Omental fat pad (tissue), 4 donors: ENCODE measurements at places on chromosomes 7 and 10. TPM values are rescaled to one million over a fixed set of nuclear protein-coding genes. Genes with fewer than 3 reads are reported as not detected.

Gene COL13A1
- total RNA-seq, result 0.46 TPM

- DNase-seq, result no peak
Measured at GRCh38 chr10:58477902-58478301, 34.8 kb upstream of the BICC1 start.

GRCh38 chr10:10520491-10521385 is 496.9 kb upstream of the CELF2 start:
- DNase-seq, result no peak

DNA sequence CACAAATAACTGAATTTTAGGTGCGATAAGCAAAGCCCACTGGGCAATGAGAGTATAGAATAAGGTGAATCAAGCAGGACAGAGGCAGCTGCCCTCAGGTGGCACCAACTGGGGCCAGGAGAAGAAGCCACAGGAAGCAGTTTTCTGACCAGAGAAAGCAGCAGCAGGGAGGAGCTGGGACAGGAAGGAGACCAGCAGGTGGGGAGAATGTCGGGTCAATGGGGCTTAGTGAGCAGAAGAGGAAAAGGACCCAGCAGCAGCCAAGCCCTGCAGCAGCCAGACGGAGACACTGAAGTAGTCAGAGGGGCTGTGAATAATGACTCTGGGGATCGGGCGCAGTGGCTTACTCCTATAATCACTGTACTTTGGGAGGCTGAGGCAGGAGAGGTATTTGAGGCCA is 209.6 kb upstream of the SH2B2 start:
- no peak for DNase-seq

DNA sequence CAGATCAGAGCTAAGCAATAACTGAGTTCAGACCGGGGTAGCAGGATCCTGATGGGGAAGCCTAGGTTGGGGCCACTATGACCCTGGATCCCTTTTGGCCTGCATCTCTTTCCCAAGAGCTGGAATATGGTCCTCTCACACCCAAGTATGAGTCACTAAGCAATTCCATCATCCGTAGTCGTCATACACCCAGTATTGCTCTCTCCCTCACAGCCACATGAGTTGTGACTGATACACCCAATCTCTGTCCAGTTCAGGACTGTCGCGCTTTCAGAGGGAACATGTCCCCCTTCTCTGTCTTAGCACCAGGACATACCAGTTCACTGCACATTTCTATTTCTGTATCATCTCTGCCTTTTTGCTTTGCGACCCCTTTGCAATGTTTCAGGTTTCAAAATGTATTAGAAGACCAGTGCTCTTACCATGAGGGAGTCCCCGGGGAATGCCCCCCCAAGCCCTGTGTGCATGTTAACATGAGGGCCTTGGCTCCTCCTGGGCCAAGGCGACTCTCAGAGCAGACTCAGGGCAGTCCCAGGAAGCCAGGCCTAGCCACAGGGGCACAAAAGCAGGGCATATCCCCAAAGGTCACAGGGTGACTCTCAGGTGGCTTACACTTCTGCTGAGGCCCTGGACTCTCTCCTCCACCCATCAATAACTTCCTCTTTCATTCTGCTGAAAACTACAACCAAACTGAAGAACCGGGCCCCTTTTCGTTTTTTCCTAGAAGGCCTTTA is 75.3 kb upstream of the SAMD8 start:
- DNase-seq, result no peak

Gene NUDT13
- total RNA-seq, result 1.6 TPM

DNA sequence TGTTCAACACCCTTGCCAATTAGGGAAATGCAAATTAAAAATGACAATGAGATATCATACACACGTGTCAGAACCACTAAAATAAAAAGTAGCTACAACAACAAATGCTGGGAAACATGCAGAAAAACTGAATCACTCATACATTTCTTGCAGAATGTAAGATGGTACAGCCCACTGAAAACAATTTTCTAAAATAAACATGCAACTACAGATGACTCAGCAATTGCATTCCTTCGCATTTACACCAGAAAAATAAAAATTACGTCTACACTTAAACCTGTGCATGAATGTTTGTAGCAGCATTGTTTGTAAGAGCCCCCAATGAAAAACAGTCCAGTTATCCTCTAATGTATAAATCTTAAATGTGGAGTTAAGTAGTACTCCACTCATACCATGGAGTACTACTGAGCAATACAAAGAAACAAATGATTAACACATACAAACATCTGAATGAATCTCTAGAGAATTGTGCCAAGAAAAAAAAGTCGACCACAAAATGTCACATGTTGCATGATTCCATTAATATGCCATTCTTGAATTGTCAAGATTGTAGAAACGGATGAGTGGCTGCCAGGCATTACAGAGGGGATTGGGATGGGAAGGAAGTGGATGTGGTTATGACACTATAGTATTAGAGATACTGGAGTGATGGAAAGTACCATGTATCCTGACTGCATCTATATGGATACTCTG is 134.6 kb upstream of the NPSR1 start:
- no peak for DNase-seq

DNA sequence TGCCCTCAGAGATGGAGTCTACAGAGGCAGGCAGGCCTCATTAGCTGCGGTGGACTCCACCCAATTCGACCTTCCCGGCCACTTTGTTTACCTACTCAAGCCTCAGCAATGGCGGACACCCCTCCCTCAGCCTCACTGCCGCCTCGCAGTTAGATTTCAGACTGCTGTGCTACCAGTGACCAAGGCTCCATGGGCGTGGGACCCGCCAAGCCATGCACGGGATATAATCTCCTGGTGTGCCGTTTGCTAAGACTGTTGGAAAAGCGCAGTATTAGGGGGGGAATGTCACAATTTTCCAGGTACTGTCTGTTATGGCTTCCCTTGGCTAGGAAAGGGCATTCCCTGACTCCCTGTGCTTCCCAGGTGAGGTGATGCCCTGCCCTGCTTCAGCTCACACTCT is 252.3 kb downstream of the ARL4A start:
- DNase-seq, result no peak

DNA sequence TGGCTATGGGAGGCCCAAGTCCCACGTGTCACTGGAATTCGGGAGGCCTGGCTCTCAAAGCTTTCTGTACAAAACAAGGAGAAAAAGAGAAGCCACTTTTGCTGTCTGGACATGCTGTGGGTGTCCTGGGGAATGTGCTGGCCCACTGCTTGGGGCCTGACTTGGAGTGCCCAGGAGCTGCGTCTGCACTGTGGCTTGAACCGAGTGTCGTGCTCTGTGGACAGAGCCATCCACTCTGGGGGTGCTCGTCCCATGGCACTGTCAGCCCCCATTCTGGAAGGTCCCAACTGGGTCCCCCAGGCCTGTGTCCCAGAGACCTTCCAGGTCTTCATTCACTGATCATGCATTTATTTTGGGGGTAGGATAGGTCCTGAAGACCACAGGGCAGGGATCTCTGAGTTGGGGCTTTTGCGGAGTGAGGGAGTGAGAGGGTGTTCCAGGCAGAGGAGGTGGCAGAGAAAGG is 138.0 kb downstream of the LHPP start:
- DNase-seq, result no peak

- DNase-seq, result no peak
Measured at GRCh38 chr7:70739646-70740210, 392.2 kb upstream of the GALNT17 start.

DNA sequence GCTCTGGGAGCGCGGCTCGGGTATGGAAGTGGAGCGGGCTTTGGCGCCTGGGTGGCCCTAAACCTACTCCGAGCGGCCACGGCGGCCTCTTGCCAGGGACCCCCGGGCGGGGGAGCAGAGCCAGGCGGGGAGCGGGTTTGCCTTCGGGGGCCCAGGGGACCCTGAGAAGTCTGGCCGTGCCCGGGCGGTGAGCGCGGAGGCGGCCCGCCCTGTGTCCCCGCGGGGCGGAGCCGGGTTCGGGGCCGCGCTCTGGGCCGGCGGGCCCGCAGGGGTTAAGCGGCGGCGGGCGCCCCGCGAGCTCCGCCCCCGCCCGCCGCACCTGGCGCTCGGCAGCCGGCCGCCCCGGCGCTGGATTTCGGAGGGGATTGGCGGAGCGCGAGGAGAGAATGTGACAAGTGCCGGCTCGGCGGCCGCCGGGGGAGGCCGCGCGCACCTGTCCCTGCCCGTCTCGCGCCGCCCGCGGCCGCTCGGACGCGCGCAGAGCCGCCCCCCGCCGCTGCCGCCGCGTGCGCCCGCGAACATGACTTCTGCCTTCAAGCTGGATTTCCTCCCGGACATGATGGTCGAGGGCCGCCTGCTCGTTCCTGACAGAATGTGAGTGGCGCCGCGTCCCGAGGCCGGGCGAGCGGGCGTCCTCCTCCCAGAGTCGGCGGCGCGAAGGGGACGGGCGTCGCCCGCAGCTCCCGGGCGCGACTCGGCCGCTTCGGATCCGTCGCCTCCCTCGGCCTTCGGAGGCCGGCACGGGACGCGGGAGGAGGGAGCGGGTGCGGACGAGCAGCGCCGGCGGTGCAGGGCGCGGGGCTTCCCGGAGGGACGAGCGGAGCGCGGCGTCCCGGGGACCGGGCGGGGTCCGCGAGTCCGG is at the start of gene CELF2:
Gene CELF2 (plus strand): TSS at position 303 of the 862 bp plus-strand sequence. CDS start 218 bp downstream, at position 521.
- no peak for DNase-seq

GRCh38 chr10:120019568-120019967 is 127.0 kb downstream of the SEC23IP start:
- no peak for DNase-seq

DNA sequence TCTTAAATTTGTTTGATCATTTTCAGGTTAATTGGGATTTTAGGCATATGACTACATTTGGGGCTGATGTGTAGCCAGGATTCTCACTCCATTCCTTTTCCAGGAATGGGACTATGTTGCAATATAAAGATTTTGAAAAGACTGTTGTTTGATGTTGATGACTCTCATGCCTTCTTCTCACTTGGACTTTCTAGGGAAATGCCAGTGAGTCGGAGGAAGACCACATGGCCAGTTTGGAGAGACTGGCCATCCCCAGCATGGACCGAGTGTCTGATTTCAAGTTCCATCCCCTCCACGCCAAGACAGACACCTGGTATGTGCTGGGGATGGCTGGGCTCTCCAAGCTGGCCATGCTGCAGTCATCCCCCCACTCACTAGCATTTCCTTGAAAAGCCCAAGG is 5.5 kb downstream of the IGFBP3 start:
- no peak for DNase-seq

DNA sequence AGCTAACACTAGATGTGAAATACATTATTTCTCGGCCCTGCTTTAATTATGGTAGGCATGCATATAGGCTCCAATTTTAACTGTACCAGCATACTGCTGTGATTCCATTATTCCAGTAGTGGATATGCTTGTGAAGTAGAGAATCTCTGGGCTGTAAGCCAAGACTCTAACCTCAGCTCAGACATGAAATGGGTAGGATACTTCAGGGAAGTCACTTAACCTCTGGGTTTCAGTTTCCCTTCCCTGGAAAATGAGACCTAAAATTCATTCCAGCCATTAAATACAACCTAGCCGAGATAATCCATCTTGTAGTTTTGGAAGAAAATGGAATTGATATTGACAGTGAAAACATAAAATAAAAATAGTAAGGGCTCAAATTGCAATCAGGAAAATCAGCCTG is 59.6 kb upstream of the TRIL start:
- DNase-seq, result no peak

DNA sequence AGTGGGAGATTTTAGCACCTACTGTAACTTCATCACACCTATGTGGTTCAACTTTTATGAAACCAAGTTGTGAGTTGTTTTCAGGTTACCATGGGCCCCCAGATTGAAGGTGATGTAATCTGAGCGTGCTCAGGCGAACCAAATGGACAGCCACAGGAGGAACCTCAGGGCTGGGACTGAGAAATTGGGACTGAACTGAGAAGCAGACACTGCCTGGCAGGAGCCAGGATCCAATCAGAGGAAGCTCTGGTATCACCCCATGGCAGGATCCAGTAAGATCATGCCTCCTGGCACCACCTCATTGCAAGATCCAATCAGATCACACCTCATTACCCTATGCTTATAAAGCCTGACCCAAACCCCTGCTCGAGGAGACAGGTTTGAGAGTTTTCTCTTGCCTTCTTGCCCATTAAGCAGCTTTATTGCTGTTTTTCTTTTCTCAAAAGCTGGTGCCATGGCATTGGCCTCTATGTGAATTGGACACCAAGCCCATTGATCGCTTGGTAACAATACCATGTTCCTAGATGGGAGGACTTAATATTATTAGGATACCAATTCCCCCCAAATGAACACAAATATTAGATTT is 43.2 kb upstream of the GDF10 start:
- DNase-seq, result no peak

GRCh38 chr7:115679976-115680375 is 350.6 kb downstream of the TFEC start:
- DNase-seq, result no peak

Gene MYL10
- not detected for total RNA-seq

DNA sequence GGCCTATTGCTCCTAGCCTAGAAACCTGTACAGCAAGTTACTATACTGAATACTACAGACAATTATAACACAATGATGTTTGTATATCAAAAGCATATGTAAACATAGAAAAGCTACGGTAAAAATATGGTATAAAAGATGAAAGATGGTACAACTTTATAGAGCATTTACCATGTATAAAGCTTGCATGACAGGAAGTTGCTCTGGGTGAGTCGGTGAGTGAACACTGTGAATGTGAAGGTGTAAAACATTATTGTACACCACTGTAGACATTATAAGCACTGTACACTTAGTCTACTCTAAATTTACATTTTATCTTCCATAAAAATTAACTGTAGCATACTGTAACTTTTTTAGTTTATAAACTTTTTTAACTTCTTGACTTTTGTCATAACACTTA is 674.3 kb upstream of the ZWINT start:
- DNase-seq, result no peak

DNA sequence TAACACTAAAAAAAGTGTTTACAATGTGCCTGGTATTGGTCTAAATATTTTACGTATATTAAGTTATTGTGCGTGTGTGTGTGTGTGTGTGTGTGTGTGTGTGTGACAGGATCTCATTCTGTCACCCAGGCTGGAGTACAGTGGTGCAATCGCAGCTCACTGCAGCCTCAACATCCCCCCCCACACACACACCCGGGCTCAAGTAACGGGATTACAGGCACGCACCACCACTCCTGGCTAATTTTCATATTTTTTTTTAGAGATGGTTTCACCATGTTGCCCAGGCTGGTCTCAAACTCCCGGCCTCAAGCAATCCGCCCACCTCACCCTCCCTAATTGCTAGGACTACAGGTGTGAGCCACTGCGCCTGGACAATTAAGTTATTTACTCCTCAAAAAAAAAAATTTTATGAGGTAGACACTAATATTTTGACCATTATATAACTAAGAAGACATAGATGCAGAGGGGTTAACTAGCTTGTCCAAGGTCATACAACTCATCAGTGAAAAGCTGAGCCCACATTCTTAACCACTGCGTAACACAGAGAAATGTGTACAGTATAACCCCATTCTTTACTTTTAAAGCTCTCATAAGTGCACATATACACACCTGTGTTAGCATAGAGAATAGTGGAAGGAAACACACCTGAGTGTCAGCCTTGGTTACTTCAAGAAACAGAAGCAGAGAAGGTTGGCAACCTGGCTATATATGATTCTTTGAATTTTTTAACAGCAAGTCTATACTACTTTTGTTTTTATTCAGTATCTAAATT is 35.0 kb downstream of the DNAJC12 start:
- DNase-seq, result no peak

- DNase-seq, result no peak
Measured at GRCh38 chr7:25855854-25856782, 295.9 kb upstream of the NFE2L3 start.
